Fibroblast of skin of scalp (primary cell): ENCODE measurements at places on chromosomes 7 and 10.
A peak's percentile ranks its signal among the peaks of the same experiment; 100 is the strongest.

DNA sequence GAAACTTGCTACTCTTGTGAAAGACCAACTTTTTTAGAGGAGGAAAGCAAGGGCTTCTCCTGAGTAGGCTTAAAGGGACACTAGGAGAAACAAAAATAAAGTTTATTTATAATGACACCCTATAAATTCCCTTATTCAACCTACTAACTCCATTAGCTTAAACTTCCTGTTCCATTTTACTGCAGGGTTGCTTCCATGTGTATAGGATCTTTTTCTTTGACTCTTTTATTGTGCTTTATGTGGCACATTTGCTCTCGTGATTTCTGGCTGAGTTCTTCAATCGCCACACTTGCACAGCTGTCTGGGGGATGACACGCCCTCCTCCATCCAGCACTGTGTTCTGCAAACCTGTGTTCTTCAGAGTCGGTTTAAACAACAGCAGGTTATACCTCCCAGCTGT is 225.7 kb upstream of the NPVF start:
- DNase-seq, result no peak

DNA sequence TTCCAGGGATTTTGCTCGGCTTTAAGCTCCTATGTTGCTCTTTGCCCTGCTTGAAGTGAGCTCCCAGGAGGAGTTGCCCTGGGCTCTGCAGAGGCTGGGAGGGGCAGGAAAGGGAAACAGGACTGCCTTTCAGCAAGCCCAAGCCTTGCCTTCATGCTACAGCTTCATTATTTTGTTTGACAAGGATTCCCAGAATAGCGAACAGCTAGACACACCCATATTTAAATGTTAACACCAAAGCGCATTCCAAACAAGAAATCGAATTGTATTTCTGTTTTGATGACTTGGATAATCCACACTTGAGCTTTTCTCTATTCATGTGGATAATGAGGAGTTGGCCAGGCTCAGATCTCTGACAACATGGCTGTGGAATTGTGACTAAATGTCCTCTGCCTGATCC is 6.3 kb downstream of the KIAA1217 start:
- DNase-seq, result no peak

- peak; percentile 81 for DNase-seq
Measured at GRCh38 chr10:125060026-125060425, 100.3 kb downstream of the CTBP2 start.

- DNase-seq, result no peak
Measured at GRCh38 chr10:129964611-129965424, 744 bp upstream of the EBF3 start.

DNA sequence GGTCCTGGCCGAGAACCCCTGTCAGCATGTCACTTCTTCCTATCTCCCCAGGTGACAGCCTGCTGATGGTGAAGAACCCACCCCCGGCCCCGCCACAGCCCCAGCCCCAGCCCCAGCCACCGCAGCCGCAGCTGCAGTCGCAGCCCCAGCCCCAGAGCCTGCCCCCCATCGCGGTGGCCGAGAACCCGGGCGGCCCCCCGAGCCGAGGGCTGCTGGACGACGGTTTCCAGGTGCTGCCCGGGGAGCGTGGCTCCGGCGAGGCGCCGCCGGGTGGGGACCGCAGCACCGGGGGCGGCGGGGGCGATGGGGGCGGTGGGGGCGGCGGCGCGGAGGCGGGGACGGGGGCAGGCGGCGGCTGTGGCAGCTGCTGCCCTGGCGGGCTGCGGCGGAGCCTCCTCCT is 15.7 kb upstream of the ZNF212 start:
- no peak for DNase-seq

GRCh38 chr7:140557809-140558518 is 78.7 kb upstream of the MKRN1 start:
- no peak for DNase-seq

DNA sequence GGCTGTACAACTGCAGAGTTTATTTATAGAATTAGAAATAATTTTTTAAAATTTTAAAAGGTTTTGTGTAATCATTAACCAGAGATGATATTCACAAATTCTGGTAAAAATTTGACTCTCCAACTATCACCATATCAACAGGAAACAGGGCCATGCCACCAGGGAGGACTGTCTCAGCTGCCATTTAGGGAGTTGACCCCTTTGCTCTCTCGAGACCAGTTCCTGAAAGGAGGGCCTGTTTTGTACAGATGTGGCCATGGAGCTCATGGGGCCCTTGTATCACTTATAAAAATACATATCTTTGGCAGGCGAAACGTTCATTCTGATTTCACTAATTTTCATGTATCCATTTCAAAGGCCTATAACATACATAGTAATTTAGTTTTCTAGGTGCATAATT is 20.3 kb downstream of the H2AZ2 start:
- no peak for DNase-seq

- DNase-seq, result no peak
Measured at GRCh38 chr10:6543431-6544005, 36.6 kb downstream of the PRKCQ start.

DNA sequence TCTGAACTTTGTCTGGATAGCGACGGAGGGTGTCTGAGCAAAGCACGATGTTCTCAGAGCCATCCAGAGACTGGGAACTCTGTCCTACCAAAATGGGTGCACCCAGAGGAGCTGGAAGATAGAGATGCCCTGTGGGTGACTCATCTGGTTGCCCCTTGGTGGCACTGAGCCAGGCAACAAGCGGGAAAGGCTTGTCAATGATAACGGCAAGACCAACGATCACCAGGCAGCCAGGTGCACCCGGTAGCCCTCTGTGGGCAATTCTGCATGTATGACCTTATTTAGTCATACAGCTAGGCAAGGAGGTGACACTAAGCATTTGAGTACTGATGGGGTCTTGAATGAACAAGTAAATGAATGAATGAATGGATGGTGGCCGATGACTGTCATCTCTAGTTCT is 2.8 kb upstream of the ELN start:
- no peak for DNase-seq

- no peak for DNase-seq
Measured at GRCh38 chr10:31030260-31030659, 1.4 kb downstream of the ZNF438 start.

DNA sequence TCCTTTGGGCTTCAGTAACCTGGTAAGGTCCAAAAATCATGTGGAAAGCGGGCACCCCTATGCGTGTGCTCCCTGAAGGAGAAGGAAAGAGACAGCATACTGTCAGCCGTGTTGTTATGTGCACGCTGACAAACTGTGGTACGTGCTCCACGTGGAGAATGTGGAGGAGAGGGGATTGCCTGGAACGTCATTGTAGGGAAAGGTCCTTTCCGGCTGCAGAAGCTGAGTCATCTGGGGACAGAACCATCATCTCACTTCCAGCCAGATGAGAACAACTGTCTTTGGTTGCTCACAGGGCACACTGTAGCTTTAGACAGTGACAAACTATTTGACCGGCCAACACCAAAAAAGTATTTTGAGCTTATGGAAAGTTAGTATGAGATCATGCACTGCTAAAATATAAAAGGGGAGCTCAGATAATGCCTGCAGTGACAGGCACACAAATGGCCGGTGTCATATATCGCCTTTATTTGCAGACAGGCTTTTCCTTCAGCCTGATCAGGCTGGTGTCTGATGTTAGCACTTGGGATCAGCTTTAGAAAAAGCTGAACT is 38.8 kb upstream of the GRB10 start:
- DNase-seq, result peak; percentile 43

- DNase-seq, result no peak
Measured at GRCh38 chr7:100882785-100883526, 6.6 kb downstream of the UFSP1 start.

DNA sequence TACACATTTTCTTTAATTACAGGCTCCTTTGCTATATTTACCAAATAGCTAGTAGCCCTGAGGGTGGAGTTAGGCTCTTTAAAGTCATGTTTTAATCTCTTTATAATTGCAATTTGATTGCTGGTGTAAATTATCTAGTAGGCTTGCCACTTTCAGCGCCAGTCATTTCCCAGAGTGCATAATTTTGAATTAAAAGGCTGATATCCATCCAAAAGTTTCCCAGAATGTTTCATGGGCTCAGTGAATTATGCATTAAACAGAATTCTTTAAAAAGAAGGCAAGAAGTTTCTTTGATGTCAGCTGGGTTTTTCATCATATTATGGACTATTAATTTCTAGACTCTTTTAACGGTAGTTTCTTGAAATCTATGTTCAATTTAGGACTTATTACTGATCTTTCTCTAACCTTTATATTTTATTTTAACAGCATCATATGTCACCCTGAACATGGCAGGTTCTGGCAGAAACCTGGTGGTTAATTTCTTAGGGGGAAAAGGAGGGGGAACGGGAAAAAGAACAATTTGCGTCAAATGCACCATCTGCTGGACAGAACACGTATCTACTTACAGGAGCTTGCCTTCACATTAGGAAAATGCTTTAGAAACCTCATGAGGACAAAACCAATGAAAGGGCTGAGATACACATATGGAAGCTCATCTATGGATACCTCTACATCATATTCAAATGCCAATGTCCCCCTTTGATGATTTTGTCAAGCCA is 171.1 kb downstream of the GRM3 start:
- peak; percentile 4 for DNase-seq

DNA sequence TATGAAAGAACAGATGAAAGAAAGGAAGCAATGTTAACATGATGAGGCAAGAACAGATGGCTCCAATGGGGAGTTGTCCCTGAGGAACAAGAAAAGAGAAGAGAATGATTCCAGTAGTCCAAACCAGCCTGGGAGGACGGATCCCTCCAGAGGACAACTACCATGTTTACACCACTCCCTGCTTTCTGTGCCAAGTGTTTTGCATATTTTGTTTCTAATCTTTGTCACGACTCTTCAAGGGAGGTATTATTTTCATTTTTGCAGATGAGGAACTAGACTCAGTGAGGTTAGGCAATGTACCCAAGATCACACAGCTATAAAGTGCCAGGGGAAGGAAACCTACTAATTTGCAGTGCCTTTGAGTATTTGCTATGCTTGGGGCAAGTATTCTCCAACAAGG is 116.2 kb downstream of the PARP12 start:
- no peak for DNase-seq

DNA sequence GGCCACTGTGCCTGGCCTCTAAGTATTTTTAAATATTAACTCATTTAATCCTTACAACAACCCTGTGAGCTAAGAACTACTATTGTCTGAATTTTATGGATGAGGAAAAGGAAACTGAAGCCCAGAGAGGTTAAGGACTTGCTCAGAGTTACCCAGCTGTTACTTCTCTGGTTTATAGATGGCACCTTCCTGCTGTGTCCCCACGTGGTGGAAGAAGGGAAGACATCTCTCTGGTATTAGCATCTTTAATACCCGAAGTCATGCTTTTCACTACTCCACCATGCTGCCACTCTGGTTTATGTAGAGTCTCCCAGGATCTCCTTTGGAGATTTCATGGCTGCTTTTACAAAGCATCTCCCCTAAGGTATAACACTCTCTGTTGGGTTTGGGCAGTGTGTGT is 105.5 kb upstream of the MKLN1 start:
- DNase-seq, result no peak

DNA sequence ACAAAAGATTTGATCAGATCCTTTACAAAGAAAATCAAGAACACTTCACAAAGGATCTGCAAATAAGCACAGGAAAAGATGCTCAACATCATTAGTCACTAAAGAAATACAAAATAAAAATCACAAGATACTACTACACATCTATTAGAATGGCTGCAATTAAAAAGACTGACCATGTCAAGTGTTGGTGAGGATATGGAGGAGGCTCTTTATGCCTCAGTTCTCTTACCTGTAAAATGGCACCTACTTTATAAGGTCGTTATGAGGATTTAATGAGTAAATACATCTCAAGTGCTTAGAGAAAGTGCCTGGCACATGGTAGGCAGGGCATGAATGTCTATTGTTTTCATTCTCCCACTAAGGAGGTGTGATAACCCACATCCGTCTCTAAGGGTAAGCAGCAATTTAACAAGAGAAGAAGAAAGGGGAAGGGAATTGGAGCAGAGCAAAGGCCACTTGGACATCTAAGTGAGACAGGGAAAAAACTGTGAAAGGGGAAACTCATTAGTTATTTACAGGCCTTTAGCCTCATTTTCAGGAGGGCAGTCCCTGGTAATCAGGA is 157.5 kb upstream of the NFE2L3 start:
- no peak for DNase-seq

GRCh38 chr10:6657196-6657595 is 77.1 kb upstream of the PRKCQ start:
- DNase-seq, result no peak

- DNase-seq, result no peak
Measured at GRCh38 chr7:47026780-47027361, 555.0 kb downstream of the TNS3 start.

- peak; percentile 96 for DNase-seq
Measured at GRCh38 chr7:132650498-132650897, 74.2 kb upstream of the PLXNA4 start.

GRCh38 chr10:33373263-33373662 is 38.8 kb upstream of the NRP1 start:
- no peak for DNase-seq

GRCh38 chr10:124576526-124577420 is 115.2 kb downstream of the LHPP start:
- no peak for DNase-seq

GRCh38 chr7:5495581-5496375 is 72.1 kb upstream of the TNRC18 start:
- DNase-seq, result no peak

GRCh38 chr7:37119296-37119860 is 329.3 kb downstream of the ELMO1 start:
- DNase-seq, result peak; percentile 73

DNA sequence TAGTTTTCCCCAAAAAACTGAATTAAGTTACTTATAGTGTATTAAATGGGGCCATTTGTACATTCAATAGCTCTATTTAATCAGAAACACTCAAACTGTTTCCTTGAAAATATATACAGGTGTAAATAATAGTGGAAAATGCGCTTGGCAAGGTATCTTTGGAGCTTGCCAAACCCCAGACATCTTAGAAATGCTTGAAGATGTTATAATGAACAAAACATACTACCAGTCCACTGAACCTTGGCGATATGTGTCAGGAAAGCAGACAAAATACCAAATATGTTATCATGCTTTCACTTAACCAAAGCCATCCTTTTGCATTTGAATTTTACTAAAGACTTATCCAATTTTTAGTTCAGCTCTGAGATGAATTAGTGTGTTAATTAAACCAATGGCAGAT is 352.7 kb upstream of the SEMA3A start:
- no peak for DNase-seq

DNA sequence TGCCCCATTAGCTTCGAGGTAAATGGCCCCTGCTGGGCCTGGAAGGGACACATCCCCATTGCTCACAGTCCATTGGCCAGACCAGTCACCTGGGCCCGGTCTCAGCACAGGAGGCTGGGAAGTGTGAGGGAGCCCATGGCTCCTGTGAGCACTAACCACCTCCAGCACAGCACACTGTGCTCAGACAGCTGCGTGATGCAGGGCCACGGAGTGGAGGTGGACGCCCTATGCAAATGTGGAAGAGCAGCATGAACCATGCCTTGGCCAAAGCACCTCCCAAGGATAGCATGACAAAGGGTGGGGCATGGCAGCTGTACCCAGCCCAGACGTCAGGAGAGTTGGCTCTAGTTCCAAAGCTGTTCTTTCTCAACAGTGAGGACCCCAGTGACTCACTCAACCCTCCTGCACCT is 120.1 kb upstream of the ZMIZ1 start:
- no peak for DNase-seq

- DNase-seq, result no peak
Measured at GRCh38 chr10:6314620-6315205, 112.0 kb downstream of the PFKFB3 start.

GRCh38 chr10:115092555-115093285 is 445 bp upstream of the ATRNL1 start:
- peak; percentile 58 for DNase-seq
